CD4-positive, alpha-beta T cell treated with Interleukin-2 at 100 ng/mL for 4 hours (primary cell): ENCODE measurements at places on chromosomes 7 and 10.

GRCh38 chr10:84375011-84375410 lies 46.6 kb downstream of the CCSER2 start:
- peak; percentile 68 for DNase-seq

DNA sequence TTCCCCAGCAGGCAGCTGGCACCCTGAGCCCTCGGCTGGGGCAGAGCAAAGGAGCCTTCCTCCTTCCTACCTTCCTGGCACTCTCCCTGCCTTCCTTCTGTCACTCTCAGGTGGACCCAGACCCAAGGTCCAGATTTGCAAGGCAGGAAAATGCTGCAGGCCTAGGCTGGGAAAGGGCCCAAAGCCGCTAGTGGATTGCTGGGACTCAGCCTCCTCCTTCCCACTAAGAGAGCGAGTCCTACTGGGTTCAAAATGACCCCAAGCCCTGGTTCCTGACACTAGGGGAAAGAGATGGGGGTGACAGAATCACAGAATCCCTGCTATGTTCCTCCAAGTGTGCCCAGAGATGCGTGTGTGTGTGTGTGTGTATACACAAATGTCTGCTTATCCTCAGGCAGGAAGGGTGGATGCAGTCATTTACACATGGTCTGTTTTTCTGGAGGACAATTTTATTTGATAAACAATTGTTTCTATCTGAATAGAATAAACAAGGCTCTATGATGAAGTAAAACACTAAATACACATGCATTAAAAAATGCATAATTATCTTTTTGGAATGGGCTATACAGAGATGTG lies 1.3 kb upstream of the PLAU start:
- DNase-seq = no peak

DNA sequence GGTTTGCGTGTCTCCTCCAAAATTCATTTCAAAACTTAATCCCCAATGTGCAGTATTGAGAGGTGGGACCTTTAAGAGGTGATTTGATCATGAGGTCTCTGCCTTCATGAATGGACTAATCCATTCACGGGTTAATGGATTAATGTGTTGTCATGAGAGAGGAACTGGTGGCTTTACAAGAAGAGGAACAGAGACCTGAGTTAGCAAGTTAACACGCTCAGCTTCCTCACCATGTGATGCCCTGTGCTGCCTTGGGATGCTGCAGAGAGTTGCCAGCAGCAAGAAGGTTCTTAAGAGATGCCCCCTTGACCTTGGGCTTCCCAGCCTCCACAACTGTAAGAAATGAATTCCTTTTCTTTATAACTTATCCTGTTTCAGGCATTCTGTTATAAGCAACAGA lies 3.7 kb upstream of the TCTN3 start:
- DNase-seq = peak; percentile 5

DNA sequence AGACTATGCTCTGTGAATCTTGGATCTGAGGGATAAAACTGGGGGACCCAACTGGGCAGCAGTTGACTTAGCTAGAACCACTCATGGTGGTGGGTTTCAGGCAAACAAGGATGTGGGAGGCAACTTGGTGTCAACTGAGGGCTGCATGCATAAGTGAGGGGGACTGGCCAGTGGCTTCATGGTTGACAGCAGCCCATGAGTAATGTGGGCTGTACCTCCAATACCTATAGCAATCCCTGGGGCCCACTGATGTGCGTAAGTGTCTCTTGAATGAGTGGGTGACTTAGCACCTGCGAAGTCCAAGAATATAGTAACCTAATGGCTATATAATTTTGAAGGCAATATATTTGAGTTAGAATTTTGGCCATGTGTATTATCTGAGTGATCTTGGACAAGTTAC lies 13.7 kb upstream of the MAP3K8 start:
- no peak for DNase-seq

- no peak for DNase-seq
These were observed 89.2 kb upstream of the INHBA start for GRCh38 chr7:41792120-41792519.

DNA sequence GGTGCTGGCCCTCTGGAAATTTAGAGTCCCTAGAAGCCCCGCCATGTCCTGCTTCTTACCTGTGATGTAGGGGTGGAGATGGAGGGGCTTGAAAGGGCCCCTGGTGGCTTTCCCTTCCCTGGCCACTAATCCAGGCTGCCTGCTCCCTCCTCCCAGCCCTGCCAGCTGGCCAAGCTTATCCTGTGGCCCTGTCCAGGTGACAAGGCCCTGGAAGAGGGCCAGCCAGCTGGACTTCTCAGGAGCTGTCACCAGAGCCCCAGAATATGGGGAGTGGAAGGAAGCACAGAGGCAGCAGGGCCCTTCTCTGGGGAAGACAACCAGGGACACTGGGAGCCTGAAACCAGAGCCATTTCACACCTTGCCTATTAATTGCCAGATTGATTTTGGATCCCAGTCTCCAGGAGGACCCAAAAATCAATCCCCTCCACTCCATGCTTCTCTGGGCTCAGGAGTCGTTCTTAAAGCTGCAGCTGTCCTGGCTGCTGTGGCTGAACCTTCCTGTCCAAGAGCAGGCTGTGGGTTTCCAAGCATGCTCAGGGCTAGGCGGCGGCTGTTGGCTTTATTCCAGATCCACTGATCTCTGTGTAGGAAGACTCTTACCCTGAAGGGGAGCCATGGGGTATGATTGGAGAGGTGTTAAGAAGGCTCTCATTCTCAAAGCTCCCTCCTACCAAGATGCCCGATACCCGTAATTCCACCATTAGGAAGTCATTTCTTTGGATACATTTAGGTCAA lies 52.6 kb upstream of the PCBD1 start:
- DNase-seq = no peak

DNA sequence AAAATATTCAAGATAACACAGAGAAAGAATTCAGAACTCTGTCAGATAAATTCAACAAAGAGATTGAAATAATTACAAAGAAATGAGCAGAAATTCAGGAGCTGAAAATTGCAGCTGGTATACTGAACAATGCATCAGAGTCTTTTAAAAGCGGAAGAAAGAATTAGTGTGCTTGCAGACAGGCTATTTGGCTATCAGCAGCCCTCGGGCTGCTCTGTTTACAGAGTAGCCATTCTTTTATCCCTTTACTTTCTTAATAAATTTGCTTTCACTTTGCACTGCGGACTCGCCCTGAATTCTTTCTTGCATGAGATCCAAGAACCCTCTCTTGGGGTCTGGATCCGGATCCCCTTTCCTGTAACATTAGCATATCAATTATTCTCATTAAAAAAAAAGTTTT lies 1040.0 kb downstream of the SORCS3 start:
- no peak for DNase-seq

GRCh38 chr7:37541810-37542443 lies 93.3 kb upstream of the ELMO1 start:
- no peak for DNase-seq
